ENCODE measurements at places on chromosomes 11 and 22. TPM values are rescaled to one million over a fixed set of nuclear protein-coding genes. Genes with fewer than 3 reads are reported as not detected.

DNA sequence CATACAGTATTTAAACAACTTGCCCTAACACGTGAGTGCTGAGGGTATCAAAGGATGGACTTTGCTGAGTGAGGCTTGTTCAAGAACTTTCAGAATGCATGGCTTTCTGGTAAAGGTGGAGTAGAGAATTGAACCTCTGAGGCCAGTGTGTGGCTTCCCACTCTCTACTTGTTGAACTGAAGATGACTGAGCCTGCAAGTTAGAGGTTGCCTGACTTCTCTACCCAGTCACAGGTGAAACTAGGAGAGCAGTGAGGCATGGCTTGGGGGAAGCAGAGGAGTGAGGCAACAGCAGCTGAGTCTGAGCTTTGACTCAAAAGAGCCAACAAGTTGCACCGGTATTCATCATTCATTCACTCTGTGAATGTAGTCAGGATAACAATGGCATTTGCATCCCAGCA is 256.4 kb upstream of the SESN3 start:
- DNase-seq: no peak

DNA sequence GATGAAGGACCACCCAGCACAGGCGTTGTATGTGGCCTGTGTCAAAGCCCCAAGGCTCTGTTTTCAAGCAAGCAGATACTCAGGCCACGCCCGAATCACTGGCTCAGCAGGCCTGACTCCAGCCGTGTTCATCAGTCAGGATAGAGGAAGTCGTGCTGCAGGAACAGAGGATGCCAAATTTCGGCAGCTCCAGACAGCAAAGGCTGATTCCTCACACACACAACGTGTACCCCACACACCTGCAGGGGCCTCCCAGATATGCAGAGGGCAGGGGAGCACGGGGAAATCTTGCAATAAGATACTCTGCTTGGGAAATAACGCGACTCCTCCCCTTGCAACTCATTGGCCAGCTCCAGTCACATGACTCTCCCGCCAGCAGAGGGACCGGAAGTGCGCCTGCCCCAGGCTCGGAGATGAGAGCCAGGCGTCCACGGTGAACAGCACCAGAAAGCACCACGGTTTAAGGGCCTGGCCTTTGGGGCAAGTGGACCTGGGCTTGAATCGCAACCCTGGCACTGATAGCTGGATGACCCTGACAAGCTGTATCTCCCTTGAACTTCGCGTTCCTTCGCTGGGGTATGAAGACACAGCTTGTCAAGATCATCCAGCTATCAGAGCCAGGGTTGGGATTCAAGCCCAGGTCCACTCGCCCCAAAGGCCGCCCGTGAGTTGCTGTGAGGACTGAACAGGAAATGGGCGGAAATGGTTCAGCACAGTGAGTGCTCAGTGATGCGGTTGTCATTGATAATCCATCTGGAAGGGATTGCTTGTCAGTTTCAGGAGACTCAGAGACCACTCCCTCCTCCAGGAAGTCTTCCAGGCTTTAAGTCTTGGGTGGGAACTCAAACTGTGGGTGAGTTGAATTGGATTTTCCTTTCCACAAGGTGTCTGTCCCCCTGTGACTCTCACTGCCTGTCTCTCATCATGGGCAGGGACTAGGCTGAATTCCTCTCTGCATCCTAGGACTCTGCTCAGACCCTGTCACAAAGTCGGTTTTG is 88.5 kb downstream of the MYEOV start:
- DNase-seq: peak; percentile 57

The MYRF gene
- polyA plus RNA-seq: 0.11 TPM

The APOL4 gene
- polyA plus RNA-seq: 3.2 TPM
